ENCODE measurements at places on chromosomes 16 and 17. TPM values are rescaled to one million over a fixed set of nuclear protein-coding genes. Genes with fewer than 3 reads are reported as not detected.

Gene ENKD1
- 8.9 TPM for total RNA-seq

Gene TENT4B
- 28.6 TPM for total RNA-seq

GRCh38 chr17:31788956-31789355 lies 70.1 kb downstream of the COPRS start:
- no peaks in the 10 kb centered on the region for H3K27me3 ChIP-seq
- H3K27ac ChIP-seq: no peak overlapping the region
- no peaks in the 10 kb centered on the region for H3K4me1 ChIP-seq
- H3K4me3 ChIP-seq: no peak overlapping the region
- no peaks in the 10 kb centered on the region for H3K36me3 ChIP-seq
- no peak for DNase-seq

GRCh38 chr17:81553018-81553615 lies 964 bp upstream of the FAAP100 start:
- peak; percentile 71 for DNase-seq
- H3K4me3 ChIP-seq: peak overlapping the region; percentile 97
- H3K36me3 ChIP-seq: peaks cover 2% of the 10 kb centered on the region
- H3K27me3 ChIP-seq: no peaks in the 10 kb centered on the region

Measured in Caco-2 (cell line).